ENCODE measurements at places on chromosomes 7 and 10. TPM values are rescaled to one million over a fixed set of nuclear protein-coding genes. Genes with fewer than 3 reads are reported as not detected.

Gene CNTNAP2
- not detected for total RNA-seq

Gene TRIM74
- 1.4 TPM for total RNA-seq

Gene PRLHR
- not detected for total RNA-seq

DNA sequence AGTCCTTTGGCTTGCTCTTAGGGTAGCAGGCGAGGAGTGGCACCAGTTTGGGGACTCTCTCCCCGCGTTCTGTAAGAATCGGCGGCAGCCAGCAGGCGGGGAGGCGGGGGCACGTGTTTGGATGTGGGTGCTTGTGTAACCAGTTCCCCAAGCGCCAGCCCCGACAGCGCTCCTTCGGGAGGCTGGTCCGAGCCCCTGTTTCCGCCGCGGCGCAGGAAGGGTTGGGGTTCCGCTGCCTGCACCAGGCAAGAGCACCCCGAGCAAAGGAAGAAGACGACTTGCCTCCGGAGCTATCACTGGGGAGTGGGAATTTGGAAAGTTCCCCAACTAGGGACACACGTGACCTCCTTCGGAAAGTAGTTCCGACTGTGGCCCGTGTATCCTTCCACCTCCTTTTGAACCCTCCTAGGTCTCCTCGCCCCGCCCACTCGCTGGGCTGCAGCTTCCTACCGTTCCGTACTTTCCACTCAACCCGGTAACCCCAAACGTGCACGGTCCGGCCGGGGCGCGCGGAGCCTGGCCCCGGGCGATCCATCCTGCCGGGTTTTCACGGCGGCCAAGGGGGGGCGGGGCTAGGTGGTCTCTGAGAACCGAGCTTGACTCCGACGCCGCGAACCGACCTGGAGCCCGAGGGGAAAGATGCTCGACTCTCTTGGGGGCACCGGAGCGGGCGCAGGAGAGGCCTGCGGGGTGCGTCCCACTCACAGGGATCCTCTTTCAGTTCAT, 1.2 kb downstream of the KLLN start:
- DNase-seq = peak; percentile 96
- H3K36me3 ChIP-seq = peaks cover 30% of the 10 kb centered on the region
- peak overlapping the region; percentile 98 for H3K4me3 ChIP-seq

GRCh38 chr7:146683439-146683838, 566.8 kb downstream of the CNTNAP2 start:
- no peak overlapping the region for H3K27ac ChIP-seq
- no peaks in the 10 kb centered on the region for H3K27me3 ChIP-seq
- no peak for DNase-seq
- H3K4me1 ChIP-seq = no peaks in the 10 kb centered on the region

- H3K36me3 ChIP-seq = peaks cover 40% of the 10 kb centered on the region
- DNase-seq = peak; percentile 74
- H3K27me3 ChIP-seq = no peaks in the 10 kb centered on the region
- H3K4me1 ChIP-seq = peaks cover 69% of the 10 kb centered on the region
- peak overlapping the region; percentile 70 for H3K4me3 ChIP-seq
- peak overlapping the region; percentile 96 for H3K27ac ChIP-seq
These were observed 75.3 kb upstream of the CC2D2B start for GRCh38 chr10:95832216-95833041.

DNA sequence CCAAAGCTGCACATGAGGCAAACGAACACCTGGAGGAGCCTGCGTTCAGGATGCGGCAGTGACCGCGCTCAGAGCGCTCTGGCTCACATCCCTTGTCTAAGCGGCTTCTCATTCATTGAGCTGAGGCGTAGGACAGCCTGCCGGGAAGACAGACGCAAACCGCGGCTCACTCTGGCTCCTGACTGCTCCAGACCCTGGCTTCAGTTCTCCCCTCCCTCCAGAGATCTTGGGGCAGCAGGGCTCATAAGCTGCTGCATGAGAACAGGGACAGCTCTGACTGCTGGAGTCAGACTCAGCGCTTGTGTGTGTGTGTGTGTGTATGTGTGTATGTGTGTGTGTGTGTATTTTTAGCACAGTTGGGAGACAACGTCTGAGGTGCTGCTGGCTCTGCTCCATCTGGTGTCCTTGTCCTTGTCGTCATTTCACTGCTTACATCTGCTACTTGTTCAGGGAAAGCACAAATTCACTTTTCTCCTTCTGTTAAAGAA, 15.8 kb upstream of the LYZL2 start:
- no peak for DNase-seq
- H3K36me3 ChIP-seq = no peaks in the 10 kb centered on the region
- H3K27me3 ChIP-seq = peaks cover 51% of the 10 kb centered on the region
- H3K27ac ChIP-seq = no peak overlapping the region
- no peak overlapping the region for H3K4me3 ChIP-seq

- H3K4me3 ChIP-seq = no peak overlapping the region
- H3K27ac ChIP-seq = no peak overlapping the region
- H3K36me3 ChIP-seq = no peaks in the 10 kb centered on the region
- no peaks in the 10 kb centered on the region for H3K4me1 ChIP-seq
- DNase-seq = no peak
These were observed 25.3 kb upstream of the SMIM30 start for GRCh38 chr7:113143486-113144257.

DNA sequence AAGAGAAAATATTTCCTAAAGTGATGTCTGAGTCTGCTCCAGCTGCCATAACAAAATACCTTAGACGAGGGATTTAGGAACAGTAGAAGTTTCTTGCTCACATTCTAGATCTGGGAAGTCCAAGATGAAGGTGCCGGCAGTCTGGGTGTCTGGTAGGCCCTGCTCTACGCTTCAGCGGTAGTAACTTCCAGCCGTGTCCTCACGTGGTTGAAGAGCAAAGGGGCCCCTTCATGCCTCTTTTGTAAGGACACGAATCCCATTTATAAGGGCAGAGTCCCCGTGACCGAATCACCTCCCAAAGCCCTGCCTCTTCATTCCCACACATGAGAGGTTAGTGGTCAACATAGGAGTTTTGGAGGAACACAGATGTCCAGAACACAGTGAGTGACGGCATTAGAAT, 52.2 kb upstream of the INPP5A start:
- no peaks in the 10 kb centered on the region for H3K4me1 ChIP-seq
- no peak overlapping the region for H3K4me3 ChIP-seq
- no peaks in the 10 kb centered on the region for H3K36me3 ChIP-seq
- H3K27me3 ChIP-seq = peaks cover 11% of the 10 kb centered on the region
- DNase-seq = no peak
- no peak overlapping the region for H3K27ac ChIP-seq

DNA sequence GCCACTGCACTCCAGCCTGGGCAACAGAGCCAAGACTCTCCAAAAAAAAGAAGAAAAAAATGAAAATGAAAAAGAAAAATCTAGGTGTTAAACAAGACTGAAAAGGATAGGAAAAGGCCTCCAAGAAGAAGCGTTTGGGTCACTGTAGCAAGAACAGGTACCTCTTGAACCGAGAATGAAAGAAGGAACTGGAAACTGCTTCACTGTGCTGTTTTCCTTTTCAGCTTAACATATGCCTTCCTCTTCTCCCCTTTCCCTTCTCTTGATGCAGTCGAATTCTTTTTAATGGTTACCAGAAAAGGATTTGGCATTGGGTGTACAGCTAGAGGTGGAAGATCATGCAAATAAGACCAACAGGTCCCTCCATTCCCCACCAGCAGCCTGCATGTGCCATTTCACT, 28.1 kb downstream of the LRRC4 start:
- peaks cover 7% of the 10 kb centered on the region for H3K36me3 ChIP-seq
- DNase-seq = no peak
- no peak overlapping the region for H3K4me3 ChIP-seq
- H3K27me3 ChIP-seq = no peaks in the 10 kb centered on the region
- H3K4me1 ChIP-seq = peaks cover 16% of the 10 kb centered on the region
- no peak overlapping the region for H3K27ac ChIP-seq

GRCh38 chr10:17037910-17038309, 91.7 kb downstream of the CUBN start:
- no peak overlapping the region for H3K27ac ChIP-seq
- no peak for DNase-seq
- H3K4me3 ChIP-seq = no peak overlapping the region
- peaks cover 20% of the 10 kb centered on the region for H3K36me3 ChIP-seq
- peaks cover 36% of the 10 kb centered on the region for H3K4me1 ChIP-seq
